ENCODE measurements at places on chromosomes 6 and 20.
A peak's percentile ranks its signal among the peaks of the same experiment; 100 is the strongest.

DNA sequence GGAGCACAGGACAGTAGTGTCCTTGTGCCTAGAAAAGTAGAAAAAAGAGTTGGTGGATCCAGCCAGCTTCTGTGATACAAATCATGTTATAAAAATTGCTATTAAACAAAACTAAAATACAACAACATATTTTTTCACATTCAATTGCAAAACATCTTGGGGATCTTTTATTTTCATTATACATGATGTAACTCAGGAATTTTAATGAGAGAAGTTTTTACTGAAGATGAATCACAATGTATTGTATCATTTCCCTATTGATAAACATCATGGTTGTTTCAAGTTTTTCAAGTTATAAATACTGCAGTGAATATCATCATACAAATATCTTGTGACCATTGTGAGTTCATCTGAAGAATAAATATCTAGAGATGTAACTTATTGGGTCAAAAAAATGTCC lies 608.0 kb downstream of the PHF3 start:
- no peak for DNase-seq
- H3K27me3 ChIP-seq: no peaks in the 10 kb centered on the region
- no peak overlapping the region for H3K27ac ChIP-seq

- H3K4me1 ChIP-seq: peaks cover 3% of the 10 kb centered on the region
- no peak overlapping the region for H3K27ac ChIP-seq
- no peak overlapping the region for H3K4me3 ChIP-seq
- H3K36me3 ChIP-seq: no peaks in the 10 kb centered on the region
- no peak for DNase-seq
- H3K27me3 ChIP-seq: peaks cover 14% of the 10 kb centered on the region
Measured at GRCh38 chr6:3175715-3176402, 18.5 kb upstream of the TUBB2A start.

DNA sequence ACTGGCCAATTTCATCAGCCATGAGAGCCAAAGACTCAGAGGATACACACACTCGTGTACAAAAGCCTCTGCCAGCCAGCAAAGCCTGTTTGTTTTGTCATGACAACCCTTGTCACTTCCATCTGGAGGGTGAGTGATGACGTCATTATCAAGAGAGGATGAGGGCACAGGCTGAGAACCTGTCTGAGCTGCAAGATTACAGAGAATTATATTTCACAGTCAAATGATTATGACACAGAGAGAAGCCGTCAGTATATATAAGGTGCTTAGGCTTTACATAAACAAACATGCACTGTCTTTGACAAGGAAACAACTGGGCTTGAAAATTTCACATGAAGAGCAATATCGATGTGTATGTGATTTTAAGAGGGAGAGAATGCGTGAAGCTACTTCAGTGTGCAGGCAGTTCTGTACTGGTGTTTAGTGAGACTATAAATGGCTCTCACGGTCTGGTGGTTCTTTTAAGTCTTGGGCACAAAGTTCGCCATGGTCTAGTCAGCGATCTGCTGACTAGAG lies 36.5 kb upstream of the BCLAF1 start:
- H3K4me1 ChIP-seq: no peaks in the 10 kb centered on the region
- no peaks in the 10 kb centered on the region for H3K36me3 ChIP-seq
- H3K4me3 ChIP-seq: no peak overlapping the region
- no peak overlapping the region for H3K27ac ChIP-seq
- no peaks in the 10 kb centered on the region for H3K27me3 ChIP-seq

GRCh38 chr20:1825938-1826445 lies 69.2 kb upstream of the SIRPA start:
- H3K27ac ChIP-seq: no peak overlapping the region
- peaks cover 5% of the 10 kb centered on the region for H3K36me3 ChIP-seq
- no peak overlapping the region for H3K4me3 ChIP-seq
- peaks cover 11% of the 10 kb centered on the region for H3K27me3 ChIP-seq
- no peaks in the 10 kb centered on the region for H3K4me1 ChIP-seq

DNA sequence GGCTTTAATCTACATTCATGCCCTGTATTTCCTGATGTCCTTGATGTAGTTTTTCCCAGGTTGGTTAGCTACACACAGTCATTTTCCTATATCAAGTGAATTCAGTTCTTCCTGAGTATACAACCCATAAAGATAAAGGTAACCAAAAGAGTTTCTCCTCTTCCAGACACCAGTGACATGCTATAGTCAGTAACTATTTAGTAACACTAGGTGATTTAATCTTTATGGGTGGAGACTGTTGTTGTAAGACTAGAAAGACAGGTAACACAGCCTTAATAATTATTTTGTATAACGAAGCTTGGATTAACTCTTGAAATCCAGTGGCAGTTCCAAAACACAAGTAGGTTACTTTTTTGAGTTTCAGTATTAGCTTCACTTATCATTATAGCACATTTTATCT lies 17.6 kb downstream of the MCUR1 start:
- no peak for DNase-seq
- H3K36me3 ChIP-seq: peaks cover 6% of the 10 kb centered on the region
- H3K4me3 ChIP-seq: no peak overlapping the region
- peaks cover 16% of the 10 kb centered on the region for H3K4me1 ChIP-seq
- H3K27me3 ChIP-seq: no peaks in the 10 kb centered on the region

GRCh38 chr20:44211177-44212039 lies 837 bp upstream of the OSER1 start:
- no peaks in the 10 kb centered on the region for H3K27me3 ChIP-seq
- H3K36me3 ChIP-seq: peaks cover 3% of the 10 kb centered on the region
- peak; percentile 21 for DNase-seq
- peak overlapping the region; percentile 95 for H3K4me3 ChIP-seq
- H3K27ac ChIP-seq: peak overlapping the region; percentile 93

DNA sequence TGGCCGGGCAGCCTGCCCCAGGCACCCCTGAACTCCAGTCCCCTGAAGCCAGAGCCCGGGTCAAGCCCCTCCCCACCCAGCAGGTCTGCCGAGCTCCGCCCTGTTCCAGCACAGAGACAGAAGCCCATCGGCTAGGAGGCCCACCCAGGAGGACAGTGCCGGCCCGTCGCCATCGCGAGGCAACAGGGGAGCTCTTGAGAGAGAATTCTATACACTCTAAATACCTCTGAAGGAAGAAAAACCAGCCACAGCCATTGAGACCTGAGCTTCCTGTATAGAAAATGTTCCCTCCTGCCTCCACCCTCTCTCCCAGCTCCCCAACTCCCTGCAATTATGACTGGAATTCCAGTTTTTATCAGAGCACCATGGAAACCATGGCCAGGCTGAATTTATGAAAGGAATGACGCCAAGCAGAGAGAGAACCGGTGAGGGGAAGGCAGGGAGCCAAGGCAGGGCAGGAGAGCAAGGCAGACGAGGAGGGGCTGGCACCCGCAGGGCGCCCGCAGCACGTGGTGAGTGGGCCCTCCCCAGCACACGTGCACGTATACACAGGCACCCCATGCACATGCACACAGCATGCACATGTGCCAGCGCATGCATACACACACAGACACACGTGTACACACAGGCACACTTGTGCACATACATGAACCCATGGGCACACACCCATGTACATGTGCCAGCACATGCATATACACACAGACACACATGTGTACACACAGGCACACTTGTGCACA lies 27.6 kb upstream of the MRGBP start:
- peaks cover 10% of the 10 kb centered on the region for H3K4me1 ChIP-seq
- H3K27me3 ChIP-seq: no peaks in the 10 kb centered on the region
- no peak overlapping the region for H3K4me3 ChIP-seq
- H3K27ac ChIP-seq: no peak overlapping the region

- H3K4me1 ChIP-seq: no peaks in the 10 kb centered on the region
- no peak overlapping the region for H3K4me3 ChIP-seq
- no peak for DNase-seq
- no peak overlapping the region for H3K27ac ChIP-seq
Measured at GRCh38 chr6:6046716-6047115, 40.0 kb upstream of the NRN1 start.

DNA sequence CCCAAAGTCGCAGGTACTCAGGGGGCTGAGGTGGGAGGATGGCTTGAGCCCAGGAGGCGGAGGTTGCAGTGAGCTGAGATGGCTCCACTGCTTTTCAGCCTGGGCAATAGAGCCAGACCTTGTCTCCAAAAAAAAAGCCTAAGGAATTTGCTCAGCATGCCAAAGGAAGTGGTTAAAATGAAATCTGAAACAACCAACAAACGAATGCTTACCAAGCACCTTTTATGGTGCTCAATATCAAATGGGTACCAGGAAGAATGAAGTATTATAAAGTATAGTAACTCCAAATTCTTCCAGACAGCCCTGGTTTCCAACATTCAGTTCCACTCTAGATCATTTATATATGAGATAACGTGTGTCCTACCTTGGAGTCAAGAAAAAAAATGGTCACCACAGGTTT lies 14.0 kb downstream of the GMDS start:
- H3K27ac ChIP-seq: no peak overlapping the region
- DNase-seq: no peak
- H3K36me3 ChIP-seq: peaks cover 18% of the 10 kb centered on the region
- H3K4me1 ChIP-seq: peaks cover 25% of the 10 kb centered on the region

GRCh38 chr6:130269969-130270635 lies 47.4 kb upstream of the SAMD3 start:
- no peaks in the 10 kb centered on the region for H3K4me1 ChIP-seq
- no peak overlapping the region for H3K27ac ChIP-seq
- no peak overlapping the region for H3K4me3 ChIP-seq
- H3K27me3 ChIP-seq: no peaks in the 10 kb centered on the region
- peaks cover 5% of the 10 kb centered on the region for H3K36me3 ChIP-seq

- no peak overlapping the region for H3K27ac ChIP-seq
- no peaks in the 10 kb centered on the region for H3K4me1 ChIP-seq
- no peak overlapping the region for H3K4me3 ChIP-seq
- no peaks in the 10 kb centered on the region for H3K27me3 ChIP-seq
- H3K36me3 ChIP-seq: no peaks in the 10 kb centered on the region
- DNase-seq: no peak
Measured at GRCh38 chr6:168826726-168827585, 386.0 kb downstream of the SMOC2 start.

DNA sequence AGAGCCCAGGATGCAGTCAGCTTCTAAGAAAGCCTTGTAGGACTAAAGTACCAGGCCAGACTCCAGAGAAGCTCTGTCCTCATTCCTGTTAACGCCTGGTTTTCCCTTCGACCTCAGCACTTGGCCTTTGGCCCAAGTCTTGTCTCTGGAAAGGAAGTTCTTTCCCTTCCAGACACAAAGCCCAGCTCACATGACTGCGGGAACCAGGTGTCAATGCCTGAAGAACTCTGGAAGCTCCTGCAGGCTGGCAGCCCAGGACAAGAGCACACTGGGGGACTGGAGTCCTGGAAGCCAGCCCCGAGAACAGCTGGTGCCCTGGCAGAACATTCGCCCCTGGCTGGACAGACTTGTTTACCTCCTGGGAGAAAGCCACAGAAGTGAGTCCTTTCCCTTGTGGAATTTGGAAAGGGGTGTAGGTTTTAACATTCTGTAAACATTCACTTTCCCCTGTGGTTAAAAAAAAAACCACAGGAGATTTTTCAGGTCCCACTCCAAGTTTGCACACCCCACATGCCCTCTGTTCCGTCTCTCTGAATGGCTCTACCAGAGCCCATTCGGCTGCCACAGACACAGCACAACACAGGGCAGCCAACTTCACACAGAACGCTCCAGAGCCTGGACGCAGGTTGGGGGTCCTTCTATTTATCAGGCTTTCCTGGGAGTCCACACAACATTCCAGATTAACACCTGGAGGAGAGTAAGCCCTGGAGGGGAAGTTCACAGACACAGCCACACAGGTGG lies 18.1 kb downstream of the ACSS1 start:
- peaks cover 53% of the 10 kb centered on the region for H3K4me1 ChIP-seq
- H3K4me3 ChIP-seq: no peak overlapping the region
- H3K36me3 ChIP-seq: peaks cover 3% of the 10 kb centered on the region
- DNase-seq: no peak
- no peaks in the 10 kb centered on the region for H3K27me3 ChIP-seq
- H3K27ac ChIP-seq: peak overlapping the region; percentile 23

DNA sequence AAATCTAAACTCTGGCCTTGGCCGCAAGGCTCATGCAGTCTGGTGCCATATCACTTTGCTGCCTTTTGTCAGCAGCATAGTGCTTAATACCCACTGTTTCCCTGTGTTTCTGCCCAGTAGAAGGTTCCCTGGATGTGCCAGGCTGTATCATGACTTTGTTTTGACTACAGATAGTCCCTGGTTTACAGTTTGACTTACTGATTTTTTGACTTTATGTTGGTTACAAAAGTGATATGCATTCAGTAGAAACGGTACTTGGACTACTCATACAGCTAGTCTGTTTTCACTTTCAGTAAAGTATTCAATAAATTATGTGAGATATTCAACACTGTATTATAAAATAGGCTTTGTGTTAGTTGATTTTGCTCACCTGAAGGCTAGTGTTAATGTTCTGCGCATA lies 19.0 kb downstream of the RALY start:
- no peaks in the 10 kb centered on the region for H3K27me3 ChIP-seq
- no peak overlapping the region for H3K4me3 ChIP-seq
- H3K4me1 ChIP-seq: peaks cover 82% of the 10 kb centered on the region
- H3K36me3 ChIP-seq: peaks cover 9% of the 10 kb centered on the region
- no peak for DNase-seq

DNA sequence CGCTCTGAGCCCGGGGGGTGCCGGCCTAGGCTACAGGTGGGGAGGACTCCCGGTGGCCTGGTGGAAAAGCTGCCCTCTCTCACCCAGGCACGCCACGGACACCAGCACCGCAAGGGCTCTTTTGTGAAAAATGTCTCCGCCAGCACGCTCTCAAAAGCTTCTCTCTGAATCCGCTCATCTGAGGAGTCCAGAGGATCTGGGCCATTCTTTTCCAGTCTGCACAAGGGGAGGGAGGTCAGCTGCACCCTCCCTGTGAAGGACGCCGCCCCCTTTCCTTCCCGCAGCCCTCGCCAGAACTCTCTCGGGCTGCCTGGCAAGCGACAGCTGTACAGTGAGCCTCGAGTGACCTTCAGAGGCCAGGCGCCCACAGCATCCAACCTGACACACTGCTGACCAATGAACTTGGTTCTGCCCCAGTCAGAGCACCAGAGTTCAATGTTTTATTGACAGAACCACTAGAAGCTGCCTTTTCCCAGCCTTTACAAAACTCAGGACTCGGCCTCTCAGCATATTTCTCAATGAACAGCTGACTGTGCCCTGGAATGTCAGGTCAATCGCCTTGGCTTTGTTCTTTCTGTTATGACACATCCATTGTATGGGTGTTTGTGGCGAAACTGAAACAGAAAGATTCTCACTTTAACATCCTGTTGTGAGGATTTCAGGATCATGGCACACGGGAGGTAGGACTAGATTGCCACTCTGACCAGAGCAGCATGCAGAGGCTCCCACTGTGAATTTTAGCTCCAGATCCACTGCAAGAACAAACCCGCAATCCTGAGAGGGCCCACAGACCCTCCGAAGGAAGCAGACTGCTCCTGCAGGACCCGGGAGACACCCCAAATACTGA lies 26.7 kb downstream of the SERPINB9 start:
- H3K27ac ChIP-seq: peak overlapping the region; percentile 95
- no peaks in the 10 kb centered on the region for H3K27me3 ChIP-seq
- H3K4me1 ChIP-seq: peaks cover 66% of the 10 kb centered on the region
- peaks cover 21% of the 10 kb centered on the region for H3K36me3 ChIP-seq
- H3K4me3 ChIP-seq: peak overlapping the region; percentile 89

GRCh38 chr20:13267231-13267630 lies 46.2 kb downstream of the ISM1 start:
- H3K27ac ChIP-seq: no peak overlapping the region
- no peak overlapping the region for H3K4me3 ChIP-seq
- peaks cover 8% of the 10 kb centered on the region for H3K36me3 ChIP-seq
- H3K4me1 ChIP-seq: peaks cover 2% of the 10 kb centered on the region

- H3K27me3 ChIP-seq: peaks cover 14% of the 10 kb centered on the region
- peaks cover 12% of the 10 kb centered on the region for H3K4me1 ChIP-seq
- DNase-seq: no peak
Measured at GRCh38 chr6:26059941-26060340, 27.3 kb upstream of the HFE start.

- no peak overlapping the region for H3K4me3 ChIP-seq
- peak; percentile 7 for DNase-seq
- no peaks in the 10 kb centered on the region for H3K27me3 ChIP-seq
- H3K4me1 ChIP-seq: peaks cover 44% of the 10 kb centered on the region
Measured at GRCh38 chr20:10553326-10553984, 118.3 kb downstream of the SLX4IP start.

All from activated naive CD8-positive, alpha-beta T cell treated with anti-CD3 and anti-CD28 coated beads for 36 hours (primary cell).